Inflammatory macrophage treated with lipopolysaccharide for 1 hour (primary cell): ENCODE measurements at places on chromosomes 5 and 9.

- DNase-seq, result no peak
Measured at GRCh38 chr5:146232223-146232622, 28.8 kb downstream of the RBM27 start.

- no peak for DNase-seq
Measured at GRCh38 chr5:181092428-181092827, 38.5 kb downstream of the OR2V1 start.

- DNase-seq, result no peak
Measured at GRCh38 chr9:137674307-137674975, 55.6 kb downstream of the EHMT1 start.

- no peak for DNase-seq
Measured at GRCh38 chr9:130895038-130895437, 1.6 kb downstream of the QRFP start.
